ENCODE measurements at places on chromosomes 13 and 19.

DNA sequence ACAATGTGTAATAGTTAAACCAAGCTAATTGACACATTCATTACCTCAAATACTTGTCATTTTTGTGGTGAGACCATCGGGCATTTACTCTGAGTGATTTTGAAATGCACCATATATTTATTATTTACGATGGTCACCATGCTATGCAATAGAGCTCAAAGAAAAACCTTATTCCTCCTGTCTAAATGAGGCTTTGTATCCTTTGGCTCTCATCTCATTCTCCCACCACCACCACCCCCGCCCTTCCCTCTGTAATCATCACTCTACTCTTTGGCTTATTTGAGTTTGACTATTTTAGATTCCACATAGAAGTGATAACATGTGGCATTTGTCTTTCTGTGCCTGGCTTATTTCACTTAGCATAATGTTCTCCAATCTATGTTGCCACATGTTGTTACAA lies 124.9 kb downstream of the CYSLTR2 start:
- H3K36me3 ChIP-seq = no peaks in the 10 kb centered on the region
- ATAC-seq = no peak
- peaks cover 33% of the 10 kb centered on the region for H3K27me3 ChIP-seq
- H3K27ac ChIP-seq = no peak overlapping the region
- no peak overlapping the region for H3K4me3 ChIP-seq

DNA sequence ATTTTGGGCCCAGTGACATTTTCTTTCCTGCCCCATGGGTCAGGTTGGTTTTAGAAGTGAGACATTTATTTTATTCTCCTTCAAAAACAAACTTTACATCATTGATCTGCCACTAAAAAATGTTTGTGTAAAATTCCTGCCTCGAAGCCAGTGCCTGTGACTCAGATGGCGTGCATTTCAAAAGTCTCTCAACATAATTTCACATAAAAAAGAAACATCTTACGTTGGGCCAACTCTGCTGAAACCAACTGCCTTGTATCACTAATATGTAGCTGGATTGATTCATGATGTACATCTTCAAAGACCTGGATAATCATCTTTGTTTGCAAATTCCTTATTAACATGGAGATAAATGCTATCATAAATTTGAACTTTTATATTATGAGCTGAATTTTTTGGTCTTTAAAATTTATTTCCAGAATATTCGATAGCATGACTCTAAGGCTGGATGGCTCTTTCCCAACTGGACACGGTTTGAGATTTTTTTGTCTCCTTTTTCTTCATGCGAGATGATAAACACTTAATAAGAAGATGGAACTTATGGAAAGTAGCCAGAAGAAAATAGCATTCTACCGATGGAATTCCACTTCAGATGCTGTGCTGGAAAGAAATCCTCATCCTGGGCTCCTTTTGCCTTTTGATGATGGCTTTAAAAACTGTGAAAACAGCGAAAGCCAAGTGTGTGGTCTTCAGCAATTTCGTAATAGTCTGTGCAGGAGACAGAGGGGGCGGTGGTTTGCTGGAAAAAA lies 420.5 kb downstream of the FGF9 start:
- no peaks in the 10 kb centered on the region for H3K4me1 ChIP-seq
- ATAC-seq = no peak
- no peaks in the 10 kb centered on the region for H3K36me3 ChIP-seq
- H3K27ac ChIP-seq = no peak overlapping the region
- H3K27me3 ChIP-seq = no peaks in the 10 kb centered on the region
- no peak overlapping the region for H3K4me3 ChIP-seq

GRCh38 chr13:73631411-73631810 lies 502.8 kb downstream of the KLF12 start:
- peaks cover 35% of the 10 kb centered on the region for H3K27me3 ChIP-seq
- H3K4me3 ChIP-seq = no peak overlapping the region
- H3K36me3 ChIP-seq = no peaks in the 10 kb centered on the region
- no peaks in the 10 kb centered on the region for H3K4me1 ChIP-seq
- H3K27ac ChIP-seq = no peak overlapping the region

DNA sequence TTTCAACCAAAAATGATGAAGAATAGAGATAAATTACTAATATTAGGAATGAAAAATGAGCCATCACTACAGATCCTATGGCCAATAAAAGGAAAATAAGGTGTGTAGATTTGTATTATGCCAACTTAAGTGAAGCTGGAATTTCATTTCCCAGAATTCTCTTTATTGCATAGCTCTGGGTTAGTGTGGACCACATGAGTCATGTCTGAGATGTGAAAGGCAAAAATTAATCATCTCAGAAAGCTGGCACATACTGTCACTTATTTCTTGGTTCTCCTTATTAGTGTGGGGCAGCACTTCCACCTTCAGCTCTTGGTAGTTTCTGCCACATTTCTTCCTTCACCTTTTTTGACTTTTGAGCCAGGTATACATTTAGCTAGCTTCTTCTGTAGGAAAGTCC lies 82.6 kb downstream of the KATNAL1 start:
- H3K27me3 ChIP-seq = no peaks in the 10 kb centered on the region
- no peaks in the 10 kb centered on the region for H3K4me1 ChIP-seq
- no peak for ATAC-seq
- peaks cover 70% of the 10 kb centered on the region for H3K36me3 ChIP-seq
- no peak overlapping the region for H3K4me3 ChIP-seq

DNA sequence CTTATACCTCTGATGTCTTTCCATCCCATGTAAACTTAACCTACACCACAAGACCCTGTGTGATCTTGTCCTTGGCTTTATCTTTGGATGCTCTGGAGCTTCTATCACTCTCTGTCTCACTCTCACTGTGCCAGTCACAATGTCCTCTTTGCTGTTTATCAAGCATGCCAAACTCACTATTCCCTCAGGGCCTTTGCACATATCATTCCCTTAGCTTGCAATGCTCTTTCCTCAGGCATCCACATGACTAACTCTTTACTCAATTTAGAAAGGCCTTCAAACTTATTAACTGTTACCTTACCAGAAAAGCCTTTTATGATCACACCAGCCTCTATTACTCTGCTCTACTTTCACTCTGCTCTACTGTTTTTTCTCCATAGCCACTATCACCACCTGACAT lies 354.1 kb downstream of the RFC3 start:
- no peaks in the 10 kb centered on the region for H3K27me3 ChIP-seq
- H3K4me3 ChIP-seq = no peak overlapping the region
- H3K4me1 ChIP-seq = no peaks in the 10 kb centered on the region

GRCh38 chr19:46478356-46478986 lies 7.1 kb upstream of the PNMA8A start:
- ATAC-seq = no peak
- H3K27ac ChIP-seq = no peak overlapping the region
- H3K27me3 ChIP-seq = peaks cover 38% of the 10 kb centered on the region
- peaks cover 14% of the 10 kb centered on the region for H3K4me1 ChIP-seq
- no peak overlapping the region for H3K4me3 ChIP-seq

GRCh38 chr19:34960940-34961679 lies 2.9 kb downstream of the ZNF792 start:
- H3K4me3 ChIP-seq = no peak overlapping the region
- peaks cover 25% of the 10 kb centered on the region for H3K4me1 ChIP-seq
- H3K36me3 ChIP-seq = peaks cover 65% of the 10 kb centered on the region
- no peaks in the 10 kb centered on the region for H3K27me3 ChIP-seq

- no peak for ATAC-seq
- no peaks in the 10 kb centered on the region for H3K4me1 ChIP-seq
- H3K36me3 ChIP-seq = no peaks in the 10 kb centered on the region
- no peaks in the 10 kb centered on the region for H3K27me3 ChIP-seq
- no peak overlapping the region for H3K4me3 ChIP-seq
- no peak overlapping the region for H3K27ac ChIP-seq
These were observed 139.6 kb downstream of the CACNA1A start for GRCh38 chr19:13366529-13367143.

DNA sequence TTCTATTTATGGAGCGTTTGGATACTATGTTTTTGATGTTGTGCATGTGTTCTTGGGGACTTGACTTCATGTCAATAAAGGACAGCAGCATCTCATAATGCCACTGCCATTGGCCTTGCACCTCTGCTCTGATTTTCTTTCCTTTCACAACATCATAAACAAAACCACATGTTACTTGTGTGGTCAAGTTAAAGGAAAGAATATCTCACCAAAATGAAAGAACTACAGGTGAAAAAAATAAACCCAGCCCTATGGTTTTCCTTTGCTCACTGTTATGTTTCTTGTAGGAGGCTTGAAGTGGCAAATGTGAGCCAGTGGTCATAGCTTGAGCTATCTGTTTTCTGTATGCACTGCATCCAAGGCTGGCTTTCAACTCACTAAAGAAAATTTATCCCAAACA lies 240.4 kb downstream of the KCNRG start:
- H3K27me3 ChIP-seq = no peaks in the 10 kb centered on the region
- no peak overlapping the region for H3K4me3 ChIP-seq
- no peaks in the 10 kb centered on the region for H3K36me3 ChIP-seq
- ATAC-seq = no peak

DNA sequence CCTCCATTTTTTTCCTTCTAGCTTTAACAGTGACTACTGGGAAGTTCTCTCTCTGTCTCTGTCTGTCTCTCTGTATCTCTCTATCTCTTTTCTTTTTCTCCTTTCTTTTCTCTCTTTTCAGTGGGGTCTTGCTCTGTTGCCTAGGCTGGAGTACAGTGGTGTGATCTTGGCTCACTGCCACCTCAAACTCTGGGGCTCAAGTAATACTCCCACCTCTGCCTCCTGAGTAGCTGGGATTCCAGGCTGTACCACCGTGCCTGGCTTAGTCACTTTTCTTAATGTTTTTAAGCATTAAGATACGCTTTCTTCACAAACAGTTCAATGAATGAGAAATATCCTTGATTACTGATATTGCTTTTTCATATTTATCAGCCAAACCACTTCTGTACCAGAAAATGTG lies 13.1 kb downstream of the PCCA start:
- H3K27me3 ChIP-seq = no peaks in the 10 kb centered on the region
- H3K4me1 ChIP-seq = peaks cover 7% of the 10 kb centered on the region
- H3K27ac ChIP-seq = no peak overlapping the region
- ATAC-seq = no peak
- H3K4me3 ChIP-seq = no peak overlapping the region

- no peak overlapping the region for H3K27ac ChIP-seq
- H3K27me3 ChIP-seq = peaks cover 53% of the 10 kb centered on the region
- no peaks in the 10 kb centered on the region for H3K36me3 ChIP-seq
- no peak overlapping the region for H3K4me3 ChIP-seq
- no peaks in the 10 kb centered on the region for H3K4me1 ChIP-seq
These were observed 11.6 kb downstream of the GJB2 start for GRCh38 chr13:20181188-20181587.

DNA sequence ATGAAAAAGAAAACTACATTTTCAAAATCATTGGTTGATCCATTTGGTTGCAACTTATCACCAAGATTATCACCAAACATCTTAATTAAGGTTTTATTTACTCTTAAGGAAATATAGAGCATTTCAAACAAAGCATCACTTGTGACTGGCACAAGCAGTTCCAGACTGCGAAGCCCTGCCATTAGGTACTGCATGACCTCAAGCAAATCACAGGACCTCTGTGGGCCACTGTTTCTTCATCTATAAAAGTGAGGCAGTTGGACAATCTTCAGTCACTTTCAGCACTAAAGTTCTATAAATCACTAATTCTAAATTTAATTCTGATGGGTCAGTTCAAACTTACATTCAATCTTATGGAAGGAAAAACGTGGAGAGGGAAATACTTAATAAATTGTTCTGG lies 2.0 kb downstream of the ELF1 start:
- peak overlapping the region; percentile 97 for H3K27ac ChIP-seq
- peak overlapping the region; percentile 93 for H3K4me3 ChIP-seq
- no peaks in the 10 kb centered on the region for H3K27me3 ChIP-seq
- peaks cover 33% of the 10 kb centered on the region for H3K36me3 ChIP-seq

GRCh38 chr13:84902243-84902642 lies 897.0 kb downstream of the SLITRK6 start:
- no peak for ATAC-seq
- H3K36me3 ChIP-seq = no peaks in the 10 kb centered on the region
- H3K4me3 ChIP-seq = no peak overlapping the region
- H3K27ac ChIP-seq = no peak overlapping the region

DNA sequence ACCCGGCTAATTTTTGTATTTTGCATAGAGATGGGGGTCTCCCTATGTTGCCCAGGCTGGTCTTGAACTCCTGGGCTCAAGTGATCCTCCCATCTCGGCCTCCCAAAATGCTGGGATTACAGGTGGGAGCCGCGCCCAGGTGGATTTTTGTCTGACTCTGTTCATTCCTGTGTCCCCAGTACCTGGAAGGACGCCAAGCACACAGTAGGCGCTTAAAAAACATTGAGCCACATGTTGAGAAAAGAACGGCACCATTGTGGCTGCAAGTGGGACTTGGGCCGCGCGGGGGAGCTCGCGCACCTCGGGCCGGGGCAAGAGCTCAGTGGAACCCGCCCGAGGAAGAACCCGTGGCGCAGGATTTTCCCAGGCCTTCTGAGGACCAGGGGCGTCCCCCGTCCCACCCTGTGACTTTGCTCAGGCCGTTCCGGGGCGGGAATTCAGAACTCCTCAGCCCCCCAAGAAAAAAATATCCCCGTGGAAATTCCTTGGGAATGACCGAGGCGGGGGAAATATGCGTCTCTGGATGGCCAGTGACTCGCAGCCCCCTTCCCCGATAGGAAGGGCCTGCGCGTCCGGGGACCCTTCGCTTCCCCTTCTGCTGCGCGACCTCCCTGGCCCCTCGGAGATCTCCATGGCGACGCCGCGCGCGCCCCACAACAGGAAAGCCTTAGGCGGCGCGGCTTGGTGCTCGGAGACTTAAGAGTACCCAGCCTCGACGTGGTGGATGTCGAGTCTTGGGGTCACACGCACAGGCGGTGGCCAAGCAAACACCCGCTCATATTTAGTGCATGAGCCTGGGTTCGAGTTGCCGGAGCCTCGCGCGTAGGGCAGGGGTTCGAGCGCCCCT lies 1.4 kb upstream of the ICAM1 start:
- peaks cover 49% of the 10 kb centered on the region for H3K4me1 ChIP-seq
- no peaks in the 10 kb centered on the region for H3K27me3 ChIP-seq
- H3K27ac ChIP-seq = peak overlapping the region; percentile 96
- peak overlapping the region; percentile 95 for H3K4me3 ChIP-seq
- H3K36me3 ChIP-seq = peaks cover 24% of the 10 kb centered on the region

- peak overlapping the region; percentile 100 for H3K4me3 ChIP-seq
- ATAC-seq = peak; percentile 54
- peaks cover 36% of the 10 kb centered on the region for H3K4me1 ChIP-seq
- peak overlapping the region; percentile 99 for H3K27ac ChIP-seq
- H3K27me3 ChIP-seq = no peaks in the 10 kb centered on the region
These were observed 799 bp downstream of the NR1H2 start for GRCh38 chr19:50377051-50377461.

DNA sequence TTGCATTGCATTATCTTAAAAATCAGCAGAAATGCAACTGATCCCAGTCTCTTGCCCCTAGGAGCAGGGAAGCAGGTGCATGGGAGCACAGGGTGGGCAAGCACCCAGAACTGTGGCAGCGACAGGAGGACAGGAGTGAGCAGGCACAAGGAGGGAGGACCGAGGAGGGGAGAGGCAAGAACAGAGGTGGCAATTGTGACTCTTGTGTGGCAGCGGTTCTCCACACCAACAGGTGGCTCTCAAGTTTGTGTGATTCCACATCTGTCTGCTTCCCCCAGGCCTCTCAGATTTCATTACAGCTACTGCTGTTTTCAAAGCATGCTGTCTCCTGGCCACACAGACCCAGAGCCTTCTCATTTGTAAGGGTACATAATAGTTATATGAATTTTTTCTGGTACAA lies 108.5 kb downstream of the STK24 start:
- H3K36me3 ChIP-seq = peaks cover 56% of the 10 kb centered on the region
- no peak for ATAC-seq
- H3K4me3 ChIP-seq = no peak overlapping the region
- H3K4me1 ChIP-seq = peaks cover 17% of the 10 kb centered on the region
